ENCODE measurements at places on chromosomes 5 and 9.

GRCh38 chr5:87457706-87458105 lies 45.0 kb upstream of the CCNH start:
- DNase-seq, result no peak

DNA sequence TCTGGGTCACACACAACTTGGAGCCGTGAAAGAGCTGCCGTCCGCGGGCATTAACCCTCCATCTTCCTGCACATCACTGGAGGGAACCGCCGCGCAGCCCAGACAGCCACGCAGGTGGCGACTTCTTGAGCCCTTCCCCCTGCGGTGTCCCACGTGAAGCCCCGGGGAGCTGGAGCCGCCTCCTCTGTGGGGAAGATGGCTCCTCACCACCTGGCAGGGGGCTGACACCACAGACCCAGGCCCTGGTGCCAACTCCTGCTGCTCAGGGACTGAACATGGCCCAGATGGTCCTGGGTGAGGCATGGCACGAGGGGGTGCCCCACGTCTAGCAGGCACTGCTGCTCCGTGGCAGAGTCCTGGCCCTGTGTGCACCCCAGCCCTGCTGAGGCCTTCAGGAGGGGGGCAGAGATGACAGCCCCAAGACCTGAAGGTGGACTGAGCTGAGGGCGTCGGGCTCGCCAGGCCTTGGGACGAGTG lies 38.9 kb downstream of the NDUFS6 start:
- DNase-seq, result no peak

DNA sequence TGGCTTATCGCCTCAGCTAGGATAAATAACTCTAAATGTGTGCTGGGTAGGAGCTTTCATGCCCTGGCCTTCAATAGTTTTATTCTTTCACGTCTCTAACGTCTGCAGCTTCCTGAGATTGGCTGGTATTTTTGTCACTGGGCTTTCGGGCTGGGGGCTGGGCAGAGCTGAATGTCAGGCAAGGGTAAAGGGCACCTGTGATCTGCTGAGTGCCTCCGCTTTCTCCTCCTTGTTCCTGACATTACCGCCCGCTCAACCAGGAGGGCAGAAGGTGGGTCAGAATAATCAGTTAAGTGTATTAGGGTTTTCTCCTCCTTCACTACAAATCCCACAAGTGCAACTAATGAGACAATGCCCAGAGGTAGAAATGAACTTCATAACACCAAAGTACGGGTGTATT lies 216.6 kb downstream of the TSSK1B start:
- no peak for DNase-seq

DNA sequence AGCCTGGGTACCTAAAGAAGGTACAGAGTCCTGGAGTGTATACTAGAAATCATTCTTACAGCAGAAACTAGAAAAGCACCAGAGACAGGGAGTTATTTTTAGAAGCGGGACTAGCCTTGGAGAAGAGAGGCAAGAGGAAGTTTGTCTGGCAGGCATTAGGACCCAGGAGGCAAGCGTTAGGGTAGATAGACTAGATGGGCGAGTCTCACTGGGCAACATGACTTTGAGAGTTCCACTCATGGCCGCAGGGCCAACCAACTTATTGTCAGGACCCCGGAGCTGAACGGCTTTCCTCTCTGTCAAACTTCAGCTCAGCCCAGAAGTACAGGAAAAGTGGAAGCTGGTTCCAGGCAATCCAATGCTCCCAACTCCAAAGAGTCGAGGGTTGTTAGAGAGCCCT lies 34.1 kb upstream of the NPR3 start:
- no peak for DNase-seq

- no peak for DNase-seq
Measured at GRCh38 chr5:106737111-106737510, 933.6 kb downstream of the EFNA5 start.

- peak; percentile 72 for DNase-seq
Measured at GRCh38 chr5:154308443-154309370, 118.2 kb downstream of the GALNT10 start.

DNA sequence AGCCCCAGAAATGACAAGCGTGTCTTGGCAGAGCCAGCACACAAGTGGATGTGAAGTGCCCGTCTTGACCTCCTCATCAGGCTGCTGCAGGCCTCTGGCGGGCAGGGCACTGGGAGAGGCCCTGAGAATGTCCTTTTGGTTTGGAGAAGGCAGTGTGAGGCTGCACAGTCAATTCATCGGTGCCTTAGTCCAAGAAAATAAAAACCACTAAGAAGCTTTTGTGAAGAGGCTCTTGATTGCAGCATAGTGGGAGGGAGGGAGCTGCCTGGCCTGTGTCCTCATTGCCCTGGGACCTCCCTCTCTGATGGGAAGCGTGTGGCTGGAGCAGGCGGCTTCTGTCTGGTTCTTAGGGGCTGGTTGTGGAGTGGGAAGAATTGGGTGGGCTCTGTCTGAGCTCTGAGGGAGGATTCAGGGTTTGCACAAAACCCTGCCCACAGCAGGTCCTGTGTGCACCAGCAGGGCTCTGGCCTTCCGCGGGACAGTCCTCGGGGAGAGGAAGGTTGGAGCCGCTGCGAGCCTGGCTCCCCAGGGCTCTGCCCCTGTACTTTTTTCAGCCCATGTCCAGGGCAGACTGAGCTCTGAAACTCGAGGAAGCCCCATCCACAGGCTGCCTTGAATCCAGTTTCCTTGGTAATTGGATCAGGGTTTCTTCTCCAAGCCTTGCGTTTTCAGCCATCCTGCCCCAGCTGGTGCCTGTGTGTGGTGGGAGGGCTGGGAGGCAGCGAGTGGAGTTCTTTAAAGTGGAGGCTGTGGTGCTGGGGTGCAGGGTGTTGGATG lies 1.1 kb downstream of the HRCT1 start:
- peak; percentile 91 for DNase-seq

DNA sequence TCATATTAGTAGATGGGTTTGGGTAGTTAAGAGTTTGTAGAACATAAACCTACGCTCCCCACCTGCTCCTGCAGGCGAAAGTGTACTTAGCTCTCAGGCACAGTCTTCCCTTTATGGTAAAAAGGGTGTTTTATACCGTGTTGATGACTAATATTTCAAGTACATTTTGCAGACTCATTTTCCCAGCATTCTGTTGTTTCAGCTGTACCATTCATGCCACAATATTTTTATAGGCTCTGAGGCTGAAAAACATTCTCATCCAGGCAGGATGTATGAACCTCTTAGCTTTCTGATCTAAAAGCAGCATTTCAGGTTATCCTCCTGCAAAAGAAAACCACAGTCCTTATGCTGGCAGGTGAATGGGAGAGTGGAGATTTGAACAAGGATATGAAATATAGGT lies 231.4 kb downstream of the NR2F1-AS1 start:
- peak; percentile 14 for DNase-seq

DNA sequence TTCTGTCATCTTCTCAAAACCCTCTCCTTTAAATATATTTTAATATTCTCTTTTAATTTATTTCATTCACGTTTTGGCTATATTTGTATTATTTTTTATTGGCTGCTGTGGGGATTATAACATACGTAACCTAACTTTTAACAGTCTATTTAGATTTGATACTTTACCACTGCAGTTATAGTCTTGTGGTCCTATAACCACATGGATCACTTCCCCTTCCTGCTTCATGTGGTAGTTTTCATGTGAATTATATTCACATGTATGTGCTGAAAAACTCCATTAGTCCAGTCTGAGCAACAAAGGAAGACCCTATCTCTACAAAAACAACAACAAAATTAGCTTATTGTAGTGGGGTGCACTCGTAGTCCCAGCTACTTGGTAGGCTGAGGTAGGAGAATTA lies 34.3 kb downstream of the CENPP start:
- no peak for DNase-seq

GRCh38 chr5:60483050-60483449 lies 216.9 kb downstream of the DEPDC1B start:
- no peak for DNase-seq

GRCh38 chr5:125338440-125339174 lies 592.2 kb upstream of the ZNF608 start:
- no peak for DNase-seq

GRCh38 chr5:37043693-37044092 lies 167.1 kb downstream of the NIPBL start:
- DNase-seq, result no peak

DNA sequence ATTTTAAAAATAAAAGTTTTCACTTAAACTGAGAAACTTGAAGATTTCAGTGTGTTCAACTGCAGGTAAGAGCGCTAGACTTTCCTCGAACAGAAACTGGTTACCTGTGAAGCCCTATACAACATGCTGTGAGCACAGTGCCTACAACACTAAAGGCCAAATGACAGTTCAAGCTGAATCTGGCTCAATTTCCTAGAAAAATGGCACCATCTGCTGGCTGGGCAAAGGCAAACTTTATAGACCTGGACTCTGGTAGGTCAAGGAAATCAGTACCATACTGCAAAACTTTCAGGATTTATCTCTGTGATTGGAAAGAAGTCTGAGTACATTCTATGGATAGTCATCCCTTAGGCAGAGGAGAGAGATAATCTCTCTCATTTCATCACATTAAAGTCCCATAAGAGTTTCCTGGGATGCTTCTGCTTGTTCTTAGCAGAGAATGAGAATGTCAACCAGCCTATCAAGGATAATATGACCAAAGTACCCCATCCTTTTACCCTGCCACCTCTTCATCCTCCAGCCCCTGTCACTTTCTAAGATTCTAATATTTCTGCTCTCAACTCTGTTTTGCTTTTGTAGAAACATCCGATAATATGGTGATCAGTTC lies 31.8 kb upstream of the FOXB2 start:
- DNase-seq, result peak; percentile 61

GRCh38 chr5:135977375-135977928 lies 22.7 kb upstream of the LECT2 start:
- DNase-seq, result peak; percentile 77

DNA sequence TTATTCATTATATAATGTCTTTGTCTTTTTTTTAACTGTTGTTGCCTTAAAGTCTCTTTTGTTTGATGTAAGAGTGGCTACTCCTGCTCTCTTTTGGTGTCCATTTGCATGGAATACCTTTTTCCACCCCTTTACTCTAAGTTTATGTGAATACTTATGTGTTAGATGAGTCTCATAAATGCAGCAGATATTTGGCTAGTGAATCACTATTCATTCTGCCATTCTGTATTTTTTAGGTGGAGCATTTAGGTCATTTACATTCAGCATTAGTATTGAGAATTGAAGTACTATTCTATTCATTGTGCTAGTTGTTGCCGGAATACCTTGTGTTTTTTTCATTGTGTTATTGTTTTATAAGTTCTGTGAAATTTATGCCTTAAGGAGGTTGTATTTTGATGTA lies 317.1 kb downstream of the ANXA1 start:
- DNase-seq, result no peak

DNA sequence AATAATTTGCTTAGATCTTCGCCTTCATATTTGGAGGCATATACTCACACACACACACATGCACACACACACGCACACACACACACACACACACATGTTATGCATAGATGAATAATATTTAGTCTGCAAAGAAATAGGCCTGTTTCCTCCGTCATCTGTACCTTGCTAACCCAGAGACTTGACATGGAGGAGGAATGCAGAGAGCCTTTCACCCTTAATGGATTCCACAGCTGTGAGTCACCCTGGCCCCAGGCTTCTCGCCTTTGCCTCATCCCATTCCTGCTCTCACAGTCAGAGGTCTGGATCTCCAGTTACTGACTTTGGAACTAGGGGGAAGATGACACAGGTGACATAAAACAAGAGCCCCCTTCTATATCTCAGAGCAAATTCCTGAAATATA lies 29.7 kb downstream of the ZNF462 start:
- peak; percentile 97 for DNase-seq
